G401 (cell line): ENCODE measurements at places on chromosomes 5 and 9. TPM values are rescaled to one million over a fixed set of nuclear protein-coding genes. Genes with fewer than 3 reads are reported as not detected.

Gene STKLD1
- total RNA-seq, result 0.37 and 1.1 TPM in 2 replicates

Gene GPX3
- 8.4 and 15.5 TPM in 2 replicates for total RNA-seq

Gene ADAM19
- total RNA-seq, result 0.17 and 0.55 TPM in 2 replicates

Gene ATG12
- 48.1 and 67.1 TPM in 2 replicates for total RNA-seq

DNA sequence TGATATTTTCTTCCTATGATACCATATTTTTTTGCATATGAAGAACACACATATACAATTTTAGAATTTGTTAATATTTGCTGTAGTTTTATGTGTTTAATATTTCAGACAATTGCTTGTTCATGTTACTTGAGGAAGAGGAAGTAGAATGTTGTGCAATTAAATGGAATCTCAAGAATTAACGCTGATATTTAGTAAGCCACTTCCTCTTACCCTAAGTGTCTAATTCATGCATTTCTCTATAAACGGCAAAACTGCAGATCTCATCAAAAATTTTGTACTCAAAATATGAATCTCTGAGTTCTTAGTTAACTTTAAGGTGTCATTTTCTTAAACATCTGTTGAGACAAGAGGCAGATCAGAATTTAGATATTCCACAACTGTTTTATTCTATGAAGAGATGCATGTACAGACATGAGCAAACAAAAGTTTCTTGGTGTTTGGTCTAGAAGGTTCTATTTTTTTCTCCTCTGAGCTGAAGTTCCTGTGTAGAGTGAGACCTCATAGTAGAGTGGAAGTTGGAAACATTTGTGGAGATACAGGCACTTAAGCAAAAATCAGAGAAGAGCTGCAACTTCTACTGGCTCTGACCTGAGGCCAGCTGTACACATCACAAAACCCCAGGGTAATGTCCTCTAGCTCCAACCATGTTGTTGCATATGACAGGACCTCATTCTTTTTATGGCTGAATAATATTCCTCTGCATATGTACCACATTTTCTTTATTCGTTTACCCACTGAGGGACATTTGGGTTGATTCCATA is 16.6 kb upstream of the TGFBI start:
- no peak for DNase-seq

Gene PCDHB11
- 0.10 and 1.4 TPM in 2 replicates for total RNA-seq

DNA sequence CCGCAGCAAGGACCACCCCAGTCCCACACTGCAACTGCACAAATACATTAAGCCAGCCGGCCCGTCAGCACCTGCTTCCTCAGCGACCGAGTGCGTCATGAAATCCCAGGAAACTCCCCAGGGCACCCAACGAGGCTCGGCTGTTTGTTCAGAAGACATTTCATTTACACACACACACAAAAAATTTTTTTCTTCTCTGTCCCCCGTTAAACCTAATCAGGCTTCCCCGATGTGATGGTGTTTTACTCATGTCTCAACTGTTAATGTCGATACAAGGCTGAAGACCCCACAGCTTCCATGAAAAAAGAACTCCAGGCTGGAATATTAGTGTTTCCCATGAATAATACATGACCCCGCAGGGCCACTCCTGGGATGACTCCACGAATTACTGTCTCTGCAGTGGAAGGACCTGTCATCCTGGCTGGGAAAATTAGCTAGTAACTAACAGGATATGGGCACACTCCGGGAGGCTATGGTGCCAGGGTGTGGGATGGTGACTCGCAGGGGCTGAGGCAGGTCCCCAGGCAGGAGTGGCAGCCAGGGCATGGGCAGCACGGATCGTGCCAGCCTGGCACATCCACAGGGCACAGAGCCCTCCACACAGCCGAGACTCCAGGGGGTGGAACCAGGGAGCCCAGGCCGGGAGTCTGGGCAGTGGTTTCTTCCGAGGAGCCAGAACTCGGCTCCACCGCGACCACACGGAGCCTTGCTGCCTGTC is 102.4 kb downstream of the VAV2 start:
- DNase-seq, result no peak

Gene TNFSF15
- total RNA-seq, result not detected in 2 replicates

- no peak for DNase-seq
Measured at GRCh38 chr5:23483090-23483489, 24.3 kb upstream of the PRDM9 start.

Gene GNA14
- not detected in 2 replicates for total RNA-seq

Gene TICAM2
- not detected in 2 replicates for total RNA-seq

GRCh38 chr9:83449166-83449565 is 89.0 kb downstream of the FRMD3 start:
- DNase-seq, result no peak

GRCh38 chr5:14257995-14258403 is 114.9 kb downstream of the TRIO start:
- DNase-seq, result no peak

DNA sequence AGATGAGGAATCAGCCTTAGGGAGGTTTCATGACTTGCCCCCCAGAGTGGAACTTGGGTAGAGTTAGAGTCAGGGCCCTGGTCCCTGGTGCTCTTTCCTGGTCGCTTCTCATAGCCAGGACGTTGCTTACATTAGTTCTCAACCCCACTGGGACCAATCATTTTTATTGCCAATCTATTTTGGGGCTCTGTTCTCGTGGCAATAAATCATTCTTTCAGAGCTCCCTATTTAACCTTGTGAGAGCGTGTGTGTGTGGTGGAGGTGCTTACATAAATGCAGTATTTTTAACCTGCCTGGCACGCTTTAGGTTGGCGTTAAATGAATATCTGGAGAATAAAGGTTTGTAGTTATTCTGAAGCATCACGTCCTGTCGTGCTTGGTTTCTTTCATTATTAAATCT is 4.1 kb downstream of the TRIO start:
- no peak for DNase-seq

- DNase-seq, result no peak
Measured at GRCh38 chr5:41410737-41411136, 99.7 kb downstream of the PLCXD3 start.

Gene ECPAS
- total RNA-seq, result 52.1 and 55.9 TPM in 2 replicates

DNA sequence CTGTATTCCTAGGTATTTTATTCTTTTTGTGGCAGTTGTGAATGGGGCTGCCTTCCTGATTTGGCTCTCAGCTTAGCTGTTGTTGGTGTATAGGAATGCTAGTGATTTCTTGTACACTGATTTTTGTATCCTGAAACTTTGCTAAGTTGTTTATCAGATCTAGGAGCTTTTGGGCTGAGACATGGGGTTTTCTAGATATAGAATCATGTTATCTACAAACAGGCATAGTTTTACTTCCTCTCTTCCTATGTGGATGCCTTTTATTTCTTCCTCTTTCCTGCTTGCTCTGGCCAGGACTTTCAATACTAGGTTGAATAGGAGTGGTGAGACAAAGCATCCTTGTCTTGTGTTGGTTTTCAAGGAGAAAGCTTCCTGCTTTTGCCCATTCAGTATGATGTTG is 129.9 kb downstream of the DMXL1 start:
- DNase-seq, result no peak

- peak; percentile 98 for DNase-seq
Measured at GRCh38 chr5:58582803-58583491, at the start of gene RAB3C. TSS of gene RAB3C (plus strand) at chr5:58583075. CDS start at chr5:58583209, 134 bp downstream.

Gene PCDHA1
- total RNA-seq, result 0.03 TPM in 1 of 2 replicates, not detected in the other

- DNase-seq, result no peak
Measured at GRCh38 chr5:73826301-73827105, 200.5 kb downstream of the ARHGEF28 start.

Gene C8G
- total RNA-seq, result 0.92 TPM in 1 of 2 replicates, not detected in the other

DNA sequence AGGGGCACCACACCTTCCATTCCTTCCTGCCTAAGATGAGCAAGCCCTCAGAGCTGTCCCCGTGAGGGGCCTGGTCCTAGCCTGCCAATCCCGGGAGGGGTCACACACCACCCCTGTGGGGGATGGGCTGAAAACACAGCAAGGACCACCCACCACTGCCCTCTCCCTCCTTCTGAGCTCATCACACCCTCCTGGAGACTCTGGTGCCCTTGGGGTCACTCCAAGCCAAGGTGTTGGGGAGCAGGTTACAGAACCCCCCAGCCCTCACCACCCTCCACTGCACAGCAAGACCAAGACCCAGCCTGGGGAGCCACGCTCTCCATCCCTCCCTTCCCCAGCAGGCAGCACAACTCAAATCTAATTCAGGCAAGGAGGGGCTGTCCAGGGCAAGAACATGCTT is 60.5 kb upstream of the PPP1R26 start:
- DNase-seq, result no peak

Gene CNTNAP3B
- 6.5 and 10.2 TPM in 2 replicates for total RNA-seq

GRCh38 chr9:117265253-117265652 is 149.6 kb downstream of the ASTN2 start:
- DNase-seq, result peak; percentile 96
